ENCODE measurements at places on chromosomes 4 and X.
A peak's percentile ranks its signal among the peaks of the same experiment; 100 is the strongest.

DNA sequence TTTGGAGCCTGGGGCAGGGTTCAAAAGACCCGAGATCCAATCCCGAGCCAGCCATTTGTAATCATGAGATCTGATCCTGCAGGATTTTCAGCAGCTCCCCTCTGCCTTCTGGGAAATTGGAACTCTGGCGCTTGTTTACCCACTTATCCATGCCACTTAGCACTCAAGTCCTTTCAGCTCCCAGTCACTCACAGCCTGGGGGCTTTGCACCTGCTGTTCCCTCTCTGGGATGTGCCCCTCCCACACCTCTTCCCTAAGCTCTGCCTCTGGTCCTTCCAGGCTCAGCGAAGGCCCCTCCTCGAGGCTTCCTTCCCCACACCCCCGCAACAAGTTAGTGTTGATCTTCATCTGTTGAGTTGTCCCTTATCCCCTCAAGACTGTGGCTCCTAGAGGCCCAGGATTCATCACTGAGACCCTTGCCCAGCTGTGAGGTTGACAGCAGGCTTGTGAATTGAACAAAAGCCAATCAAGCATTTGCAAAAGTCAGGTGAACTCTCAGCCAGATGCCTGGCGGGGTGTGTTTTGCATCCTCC, 99.1 kb upstream of the AFAP1 start:
- no peak for DNase-seq

DNA sequence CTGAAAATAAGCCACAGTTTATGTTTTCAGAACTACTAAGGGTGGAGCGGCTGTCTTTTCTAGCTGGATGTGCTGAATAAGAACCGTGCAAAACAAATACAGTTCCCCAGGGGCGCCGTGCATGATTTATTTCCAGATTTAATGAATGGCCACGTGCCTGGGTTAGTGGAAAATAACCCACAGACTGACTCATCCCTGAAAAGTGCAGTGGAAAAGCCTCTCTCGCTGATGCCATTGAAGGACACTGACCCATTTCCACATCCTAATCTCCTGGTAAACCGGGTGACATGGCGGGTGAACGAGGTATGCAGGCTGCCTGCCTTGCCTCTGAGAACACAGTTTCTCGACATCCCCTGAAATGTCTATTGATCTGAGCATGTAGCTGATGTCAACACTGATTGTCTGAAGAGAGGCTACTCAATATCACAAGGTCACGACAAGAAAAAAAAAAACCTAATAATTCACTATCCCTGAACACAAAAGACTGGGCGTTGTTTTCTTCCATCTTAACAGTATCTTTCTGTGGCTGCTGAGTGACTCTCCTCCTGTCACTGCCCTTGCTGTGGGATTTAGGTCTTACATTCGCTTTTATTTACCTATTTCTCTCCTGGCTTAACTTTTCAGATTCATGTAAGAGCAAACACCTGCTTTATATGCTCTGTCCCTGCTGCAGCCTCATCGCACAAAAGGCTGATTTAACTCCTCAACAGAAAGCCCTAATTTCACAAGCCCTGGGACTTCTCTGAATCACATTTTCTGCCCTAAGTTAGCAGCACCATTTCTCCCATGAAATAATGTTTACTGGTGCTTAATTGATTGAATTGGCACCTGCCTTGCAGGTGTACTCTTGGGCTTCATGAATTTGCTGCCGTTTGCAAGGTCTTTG, 76.9 kb upstream of the SCOC start:
- no peak for DNase-seq

- no peak for DNase-seq
Observed at GRCh38 chr4:15906020-15906443, 32.5 kb downstream of the FGFBP1 start.

DNA sequence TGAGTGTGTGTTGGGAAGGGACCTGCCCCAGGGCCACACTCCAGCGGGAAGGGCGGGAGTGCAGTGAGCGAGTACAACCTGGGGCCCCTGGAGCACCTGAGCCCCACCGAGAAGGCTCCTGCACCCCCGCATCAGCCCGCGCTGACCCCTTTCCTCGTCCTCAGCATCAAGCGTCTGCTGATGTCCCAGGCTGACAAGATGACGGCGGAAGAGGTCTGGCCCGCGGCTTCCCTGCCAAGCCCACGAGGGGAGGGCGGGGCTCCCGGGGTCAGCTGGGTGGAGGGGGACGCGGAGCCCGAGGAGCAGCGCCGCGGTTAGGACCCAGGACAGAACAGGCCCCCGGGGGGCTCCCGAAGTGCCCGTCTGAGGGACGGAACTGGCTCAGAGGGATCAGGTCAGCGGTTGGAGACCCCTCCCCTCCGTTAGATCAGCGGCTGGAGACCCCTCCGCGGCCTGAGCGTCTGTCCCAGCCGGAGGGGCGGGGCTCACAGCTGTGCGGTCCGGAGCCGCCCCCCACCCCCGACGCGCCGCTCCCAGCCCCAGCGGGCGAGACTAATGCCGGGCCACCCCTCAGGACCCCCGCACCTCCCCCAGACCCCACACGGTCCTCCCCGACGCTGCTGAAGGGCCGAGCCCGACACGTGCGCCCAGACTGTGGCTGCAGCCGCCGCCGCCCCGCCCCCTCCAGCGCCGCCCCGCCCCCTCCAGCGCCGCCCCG, 6.7 kb downstream of the MYL5 start:
- peak; percentile 72 for DNase-seq

DNA sequence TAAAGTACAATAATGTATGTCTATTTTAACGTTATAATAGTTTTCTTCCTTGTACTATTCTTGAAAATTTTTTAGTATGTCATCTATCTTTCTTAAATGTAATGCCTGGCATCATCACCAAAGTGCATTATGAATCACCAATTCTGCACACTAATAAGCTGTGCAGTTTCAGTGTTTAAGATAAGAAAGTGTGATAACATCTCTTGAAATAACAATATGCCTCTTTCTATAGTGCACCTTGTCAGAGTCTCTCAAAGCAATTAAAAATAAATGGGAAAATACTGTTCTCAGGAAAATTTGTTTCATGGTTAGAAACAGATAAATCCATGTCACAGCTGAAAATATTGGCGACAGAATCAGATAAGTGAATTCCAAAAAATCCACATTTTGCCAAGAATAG, 457.4 kb upstream of the PCDH10 start:
- no peak for DNase-seq

GRCh38 chrX:107826238-107827029, 768 bp downstream of the MID2 start:
- peak; percentile 14 for DNase-seq

DNA sequence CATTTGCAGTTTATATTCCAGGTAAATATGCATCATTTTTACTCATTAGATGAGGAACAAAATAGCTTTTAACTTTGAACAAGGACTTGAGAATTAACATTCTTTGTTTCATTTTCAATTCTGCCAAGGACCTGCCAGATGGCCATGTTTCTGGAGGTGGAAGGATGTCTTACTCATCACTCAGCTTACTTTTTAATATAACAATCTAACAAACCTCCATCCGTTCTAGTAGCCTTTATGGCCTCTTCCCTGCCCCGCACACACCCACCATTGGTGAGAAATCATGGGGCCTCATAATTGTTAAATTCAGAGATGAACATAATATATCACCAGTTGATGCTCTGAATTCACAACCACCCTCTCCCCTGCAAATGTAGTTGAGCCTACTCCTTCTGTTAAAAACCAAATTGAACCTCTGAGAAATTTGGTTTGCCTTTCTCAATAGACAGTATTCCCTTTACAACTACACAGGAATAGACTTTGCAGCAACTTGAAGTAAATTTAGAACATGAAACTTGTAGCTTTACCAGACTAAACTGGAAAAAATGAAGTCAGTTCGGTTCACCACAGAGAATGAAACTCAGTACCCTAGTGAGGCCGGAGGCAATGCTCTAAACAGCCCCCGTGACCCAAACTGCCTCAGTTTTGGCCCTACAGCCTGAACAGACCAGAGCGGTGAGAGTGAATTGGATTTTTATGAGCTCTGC, 50.1 kb upstream of the ACSL4 start:
- no peak for DNase-seq

GRCh38 chrX:68840256-68840655, 11.4 kb downstream of the EFNB1 start:
- DNase-seq = no peak

DNA sequence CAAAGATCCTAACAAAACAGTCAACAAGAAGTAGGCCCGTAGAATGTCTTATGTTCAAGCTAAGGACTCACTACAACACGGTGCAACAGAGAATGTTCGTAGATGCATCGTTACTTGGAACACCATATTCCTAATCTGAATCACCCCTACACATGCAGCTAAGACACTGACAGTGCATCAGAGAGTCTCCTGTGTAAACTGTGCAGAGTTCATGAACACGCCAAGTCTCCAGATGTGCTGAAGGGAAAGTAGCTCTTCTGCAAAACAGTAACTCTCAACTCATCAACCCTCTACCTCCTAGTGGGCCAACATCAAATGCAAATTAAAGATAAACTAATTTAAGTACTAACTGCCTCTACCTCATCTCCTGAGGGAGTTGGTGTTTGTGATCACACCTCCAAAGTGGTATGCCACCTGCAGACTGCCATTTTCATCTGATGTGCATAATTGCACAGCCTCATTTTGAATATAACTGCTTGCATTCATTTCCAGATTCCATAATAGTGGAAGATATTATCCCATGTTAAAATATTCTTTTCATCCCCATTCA, 73.5 kb downstream of the MOSPD2 start:
- no peak for DNase-seq

GRCh38 chr4:156195914-156196313, 242.2 kb upstream of the CTSO start:
- no peak for DNase-seq

DNA sequence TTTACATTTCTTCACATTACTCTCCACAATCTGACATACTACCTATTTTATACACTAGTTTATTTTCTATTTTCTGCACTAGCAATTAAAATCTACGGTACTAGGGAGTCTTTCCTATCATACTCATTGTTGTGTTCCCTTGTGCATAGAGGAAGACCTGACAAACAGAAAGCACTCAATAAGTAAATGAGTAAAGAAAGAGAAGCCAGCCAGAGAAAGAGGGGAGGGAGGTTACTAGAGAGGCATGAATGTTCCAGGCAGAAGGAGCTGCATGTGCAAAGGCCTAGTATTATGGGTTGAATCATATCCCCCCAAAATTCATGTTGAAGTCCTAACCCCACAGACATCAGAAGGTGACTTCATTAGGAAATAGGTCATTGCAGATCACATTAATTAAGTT, 114.0 kb downstream of the ZAR1 start:
- DNase-seq = no peak

DNA sequence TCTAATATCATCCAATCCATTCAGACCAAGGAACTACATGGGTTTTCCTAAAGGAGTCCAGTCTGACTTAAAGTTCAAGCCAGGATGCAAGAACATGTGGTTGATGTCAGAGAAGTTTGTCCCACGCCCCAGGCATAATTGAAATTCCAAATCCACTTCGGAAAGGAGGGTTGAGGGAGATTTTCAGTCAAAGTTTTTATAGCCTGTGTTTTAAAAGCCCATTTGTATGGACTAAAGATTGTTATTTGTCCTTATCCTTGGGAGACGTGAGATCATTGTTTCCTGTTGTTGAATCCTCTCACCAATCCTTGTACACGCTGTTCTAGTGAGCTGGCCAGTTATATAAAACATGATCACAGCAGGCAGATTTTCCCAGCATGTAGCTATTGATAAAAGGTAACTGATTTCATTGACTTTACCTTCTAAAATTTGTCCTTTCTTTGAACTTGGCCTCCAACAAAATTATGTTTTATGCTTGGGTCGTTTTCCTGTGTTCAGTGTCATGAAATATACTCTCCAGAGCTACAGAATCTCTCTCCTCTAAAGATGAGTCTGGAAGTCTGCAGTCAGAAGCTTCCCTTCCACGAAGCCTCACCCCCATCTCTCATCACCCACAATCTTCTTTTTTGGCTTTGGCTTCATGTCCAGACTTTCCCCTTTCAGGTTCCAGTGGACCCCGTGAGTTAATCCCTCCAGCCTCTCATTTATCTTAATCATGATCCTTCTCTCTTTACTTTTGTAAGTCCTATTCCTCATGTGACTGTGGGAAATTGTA, 92.9 kb downstream of the ATP10D start:
- DNase-seq = no peak

DNA sequence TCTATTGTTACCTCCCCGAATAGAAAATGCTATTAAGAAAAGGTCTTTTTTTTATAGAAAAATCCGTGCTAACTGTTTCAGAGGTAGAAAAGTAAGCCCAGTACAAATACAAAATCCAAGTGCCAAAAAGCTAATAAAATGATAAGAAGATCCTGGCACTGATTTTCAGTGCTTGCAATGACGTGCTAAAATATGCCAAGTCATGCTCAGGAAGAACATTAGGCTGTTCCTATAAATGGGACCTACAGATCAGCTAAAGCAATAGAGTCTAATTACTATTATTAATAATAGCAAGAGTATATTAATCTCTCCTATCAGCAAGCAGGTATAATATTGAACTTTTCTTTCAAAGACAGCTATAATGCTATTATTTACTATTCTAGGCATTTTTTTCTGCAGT, 305.8 kb downstream of the PPARGC1A start:
- no peak for DNase-seq

DNA sequence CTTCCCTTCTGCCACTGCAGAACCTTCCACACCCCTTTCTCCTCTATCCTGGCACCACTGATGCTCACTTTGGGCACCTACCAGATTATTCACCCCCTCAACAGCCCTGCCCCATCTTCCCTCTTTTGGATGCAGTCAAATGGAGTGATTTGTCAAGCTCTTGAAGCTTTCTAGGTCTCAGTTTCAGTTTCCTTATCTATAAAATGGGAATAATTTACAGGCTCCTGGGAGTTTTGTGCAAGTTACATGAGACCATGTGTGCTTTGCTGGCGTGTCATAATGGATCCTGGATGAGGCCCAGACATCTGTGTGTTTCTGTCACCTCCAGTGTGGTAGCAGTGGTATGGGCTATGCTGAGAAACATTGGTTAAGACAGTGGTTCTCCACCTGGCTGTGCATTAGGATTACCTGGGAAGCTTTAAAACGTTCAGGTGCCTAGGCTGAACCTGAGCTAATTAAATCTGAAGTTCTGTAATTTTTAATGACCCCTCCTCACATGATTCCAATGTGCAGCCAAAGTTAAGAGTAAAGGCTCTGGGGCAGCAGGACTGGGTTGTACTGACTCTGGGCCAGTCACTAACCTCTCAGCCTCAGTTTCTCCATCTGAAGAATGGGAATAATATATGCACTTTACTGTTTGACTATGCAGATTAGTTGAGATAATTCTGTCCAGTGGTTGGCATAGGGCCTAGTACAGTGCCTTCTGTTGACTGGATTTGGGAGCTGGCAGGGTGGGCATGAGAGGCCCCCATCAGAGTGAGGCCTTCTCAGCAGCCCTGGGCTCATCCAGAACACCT, 6.8 kb upstream of the MGST2 start:
- no peak for DNase-seq

GRCh38 chr4:142281999-142282398, 564.1 kb downstream of the INPP4B start:
- no peak for DNase-seq

DNA sequence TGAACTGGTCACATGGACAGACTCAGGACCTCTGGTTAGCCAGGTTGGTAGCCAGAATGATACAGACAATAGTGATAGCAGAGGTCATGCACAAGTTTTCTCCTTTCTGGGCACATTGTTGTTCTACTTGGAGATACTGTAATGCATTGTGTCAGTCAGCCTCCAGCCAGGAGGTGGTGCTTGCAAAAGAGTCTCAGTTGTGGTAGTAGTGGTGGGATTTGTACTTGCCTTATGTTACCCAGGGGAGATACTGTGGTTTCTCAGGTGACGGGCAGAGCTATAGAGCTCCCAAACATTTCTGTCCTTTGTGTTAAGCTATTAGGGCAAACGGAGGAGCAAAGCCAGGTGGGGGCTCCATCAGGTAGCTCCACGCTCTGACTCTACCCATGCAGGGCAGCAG, 190.5 kb downstream of the STPG2 start:
- DNase-seq = no peak

GRCh38 chr4:54228961-54229501, at the start of gene PDGFRA:
Gene PDGFRA, plus strand, starts transcription at chr4:54229293. Its CDS starts 29,476 bp downstream, at chr4:54258769.
- no peak for DNase-seq
